ENCODE measurements at places on chromosomes 16 and 17. TPM values are rescaled to one million over a fixed set of nuclear protein-coding genes. Genes with fewer than 3 reads are reported as not detected.

GRCh38 chr17:73462823-73463222 is 151.0 kb upstream of the CDC42EP4 start:
- no peak for DNase-seq

GRCh38 chr16:56709443-56710040 is 20.4 kb upstream of the NUP93 start:
- no peak for DNase-seq

DNA sequence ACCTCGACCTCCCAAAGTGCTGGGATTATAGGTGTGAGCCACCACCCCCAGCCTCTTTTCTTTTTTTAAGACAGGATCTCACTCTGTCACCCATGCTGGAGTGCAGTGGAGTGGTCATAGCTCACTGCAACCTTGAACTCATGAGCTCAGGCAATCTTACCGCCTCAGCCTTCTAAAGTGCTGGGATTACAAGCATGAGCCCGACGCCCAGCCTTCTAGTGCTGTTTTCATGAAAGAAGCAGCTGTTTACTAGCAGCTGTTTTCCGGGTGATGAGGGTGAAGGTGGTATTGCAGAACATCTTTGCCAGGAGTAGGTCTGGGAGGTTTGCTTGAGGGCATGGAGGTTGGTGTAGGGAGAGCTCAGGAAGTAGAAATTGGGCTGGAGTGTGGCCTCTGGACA is 2.0 kb downstream of the ADCY7 start:
- DNase-seq: no peak

- DNase-seq: no peak
Measured at GRCh38 chr17:50204431-50204830, 3.0 kb upstream of the COL1A1 start.

DNA sequence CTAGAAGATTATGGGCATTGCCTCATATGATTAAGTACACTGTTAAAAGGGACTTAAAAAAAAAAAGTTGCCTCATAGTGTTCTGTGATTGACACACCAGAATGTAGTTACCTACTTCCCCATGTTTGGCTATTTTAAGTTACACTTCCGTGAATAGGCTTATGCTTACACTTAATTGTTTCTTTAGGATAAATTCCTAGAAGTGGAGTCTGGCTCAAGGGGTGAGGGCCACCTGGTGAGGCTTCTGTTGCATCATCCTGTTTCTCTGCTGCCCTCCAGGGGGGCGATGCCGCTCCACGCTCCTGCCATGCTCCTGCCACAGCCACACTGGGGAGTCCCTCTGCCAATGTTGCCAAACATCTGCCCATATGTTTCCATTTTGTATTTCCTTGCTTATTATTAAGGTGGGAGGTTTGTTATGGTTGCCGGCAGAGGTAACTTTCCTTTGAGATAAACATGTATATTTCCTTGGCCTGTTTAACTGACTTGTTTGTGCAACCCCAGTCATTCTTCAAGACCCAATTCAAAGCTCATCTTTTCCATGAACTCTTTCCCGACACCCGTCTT is 73.1 kb downstream of the KSR1 start:
- DNase-seq: no peak

GRCh38 chr16:11258553-11259492 is 2.8 kb upstream of the SOCS1 start:
- DNase-seq: peak; percentile 12

GRCh38 chr17:6948976-6949375 is 46.9 kb upstream of the ALOX12 start:
- no peak for DNase-seq

GRCh38 chr17:13750816-13751793 is 149.4 kb upstream of the HS3ST3A1 start:
- DNase-seq: no peak

DNA sequence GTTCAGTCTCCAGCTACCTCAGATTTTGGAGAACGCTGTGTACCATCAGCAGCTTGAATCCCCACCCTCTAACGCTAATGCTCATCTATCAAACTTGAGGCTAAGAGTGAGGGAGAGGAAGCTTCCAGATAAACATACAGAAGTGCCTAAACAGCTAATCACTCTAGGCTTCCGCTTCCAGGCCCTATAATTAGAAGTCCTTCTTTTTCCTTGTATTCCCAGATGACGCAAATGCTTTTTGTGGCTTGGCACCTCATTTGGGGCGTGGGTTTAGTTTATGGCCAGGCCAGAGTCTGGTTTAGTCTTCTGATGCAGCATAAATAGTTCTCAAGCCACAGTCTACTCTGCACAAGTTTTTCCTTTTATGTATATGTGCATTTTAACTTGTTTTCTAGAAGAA is 263.4 kb downstream of the BCAS3 start:
- no peak for DNase-seq

DNA sequence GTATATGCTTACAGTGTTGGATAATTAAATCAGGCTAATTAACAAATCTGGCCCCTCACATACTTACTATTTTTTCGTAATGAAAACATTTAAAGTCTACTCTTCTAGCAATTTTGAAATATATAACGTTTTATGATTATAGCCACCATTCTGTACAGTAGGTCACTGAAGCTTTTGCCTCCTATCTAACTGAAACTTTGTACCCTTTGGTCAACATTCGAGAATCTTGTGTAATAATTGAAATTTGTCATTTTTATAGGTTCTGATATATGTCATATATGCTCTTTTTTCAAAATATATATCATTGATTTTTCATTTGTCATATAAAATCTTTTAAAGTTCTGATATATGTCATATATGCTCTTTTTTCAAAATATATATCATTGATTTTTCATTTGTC is 12.7 kb downstream of the PHKB start:
- DNase-seq: no peak

Gene RDM1
- total RNA-seq: not detected

Gene FAHD1
- 27.9 TPM for total RNA-seq

Gene OSGIN1
- total RNA-seq: 0.92 TPM

Gene CTRB1
- 5.5 TPM for total RNA-seq

Gene SYNGR3
- total RNA-seq: 4.3 TPM

Gene ALOX15
- not detected for total RNA-seq

Gene WFDC1
- not detected for total RNA-seq

Gene DUS1L
- 369 TPM for total RNA-seq
